Fibroblast of gingiva (primary cell): ENCODE measurements at places on chromosomes 3 and 15.

- DNase-seq, result peak; percentile 42
Observed at GRCh38 chr3:152309535-152310307, 41.0 kb downstream of the MBNL1 start.

- no peak for DNase-seq
Observed at GRCh38 chr15:92602267-92602593, 53.3 kb downstream of the FAM174B start.

DNA sequence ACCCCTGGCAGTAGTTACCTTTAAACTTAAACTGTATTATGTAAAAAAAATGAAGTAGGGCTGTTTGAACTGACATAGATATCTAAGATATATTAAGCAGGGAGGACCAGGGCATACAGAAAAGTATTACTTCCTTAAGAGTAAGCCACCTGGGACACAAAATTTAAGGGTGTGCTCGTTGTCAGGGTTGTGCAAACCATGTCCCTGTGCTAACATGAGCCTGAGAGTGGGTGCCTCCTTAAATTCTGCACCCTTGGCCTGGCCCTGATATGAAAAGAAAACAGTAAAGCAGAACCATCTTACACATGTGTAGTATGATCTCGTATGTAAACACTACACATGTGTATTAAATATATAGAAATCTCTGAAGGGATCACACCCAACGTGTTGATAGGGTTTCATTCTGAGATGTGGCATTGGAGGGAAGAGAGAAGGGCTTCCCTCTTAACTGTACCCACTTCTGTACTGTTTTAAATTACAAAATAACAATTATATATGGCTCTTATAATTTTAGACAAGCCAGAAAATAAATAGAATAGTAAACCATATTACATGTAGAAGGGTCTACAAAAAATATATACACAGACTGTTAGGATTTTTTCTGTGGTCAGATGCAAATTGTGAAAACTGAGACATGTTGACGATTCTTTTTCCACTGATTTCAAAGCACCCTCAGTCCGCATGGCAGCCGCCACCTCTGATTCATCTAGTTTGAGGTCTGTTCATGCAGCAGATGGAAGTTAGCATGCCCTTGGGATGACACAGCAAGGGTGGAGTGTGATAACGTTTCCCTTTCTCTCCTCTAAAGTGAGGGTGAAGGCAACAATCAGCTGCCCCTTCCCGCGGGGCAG, 400.8 kb upstream of the PROK2 start:
- peak; percentile 56 for DNase-seq

DNA sequence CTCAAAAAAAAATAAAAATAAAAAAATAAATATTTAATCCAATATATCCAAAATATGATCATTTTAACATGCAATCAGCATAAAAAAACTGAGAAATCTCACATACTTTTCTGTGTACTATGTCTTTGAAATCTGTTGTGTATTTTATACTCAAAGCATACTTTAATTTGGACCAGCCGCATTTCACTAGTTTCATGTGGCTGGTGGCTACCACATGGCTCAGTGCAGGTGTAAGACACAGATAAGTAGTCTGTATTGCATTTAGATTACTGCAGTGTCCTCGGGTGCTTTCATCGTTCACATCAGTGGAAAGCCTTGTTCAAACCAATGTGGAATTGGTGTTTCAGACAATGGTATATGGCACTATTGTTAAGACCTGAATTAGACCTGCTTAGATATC, 11.0 kb downstream of the CRTC3 start:
- no peak for DNase-seq

DNA sequence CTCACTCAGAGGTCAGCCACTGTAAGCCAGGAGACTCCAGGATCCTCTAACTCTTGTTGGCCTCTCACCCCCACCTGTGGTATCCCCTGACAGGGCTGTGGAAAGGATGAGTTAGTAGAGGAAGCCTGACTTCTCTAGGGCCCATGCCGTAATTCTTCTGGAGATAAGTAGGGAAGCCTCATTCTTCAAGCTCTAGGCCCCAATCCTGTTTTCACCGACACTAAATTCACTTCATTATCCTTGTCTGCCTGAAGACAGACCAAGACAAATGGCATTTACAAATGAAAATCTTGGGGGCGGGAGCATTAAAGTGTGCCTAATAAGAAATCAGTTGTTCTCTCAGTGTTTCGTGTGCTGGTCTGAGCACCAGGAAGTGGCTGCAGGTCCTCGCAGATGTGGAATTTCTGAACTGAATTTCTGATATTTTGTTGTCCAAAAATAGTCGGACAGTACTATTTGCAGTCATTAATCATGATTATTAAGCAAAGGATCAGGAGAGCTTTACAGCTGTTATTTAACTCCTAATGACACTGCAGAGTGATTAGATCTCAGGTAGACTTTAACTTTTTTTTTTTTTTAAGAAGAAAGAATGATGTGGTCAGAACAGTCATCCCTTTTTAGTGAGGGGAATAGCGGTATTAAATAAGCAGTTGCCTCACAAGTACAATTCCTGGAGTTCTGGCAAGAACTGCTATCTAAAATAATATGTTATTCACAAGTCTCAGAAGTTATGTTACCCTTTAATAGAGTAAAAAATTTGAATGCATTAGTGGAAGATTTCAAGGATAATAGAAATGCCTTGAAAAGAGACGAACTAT, 58.4 kb downstream of the RBMS3 start:
- no peak for DNase-seq

- no peak for DNase-seq
Observed at GRCh38 chr3:176522436-176522835, 674.8 kb downstream of the TBL1XR1 start.

DNA sequence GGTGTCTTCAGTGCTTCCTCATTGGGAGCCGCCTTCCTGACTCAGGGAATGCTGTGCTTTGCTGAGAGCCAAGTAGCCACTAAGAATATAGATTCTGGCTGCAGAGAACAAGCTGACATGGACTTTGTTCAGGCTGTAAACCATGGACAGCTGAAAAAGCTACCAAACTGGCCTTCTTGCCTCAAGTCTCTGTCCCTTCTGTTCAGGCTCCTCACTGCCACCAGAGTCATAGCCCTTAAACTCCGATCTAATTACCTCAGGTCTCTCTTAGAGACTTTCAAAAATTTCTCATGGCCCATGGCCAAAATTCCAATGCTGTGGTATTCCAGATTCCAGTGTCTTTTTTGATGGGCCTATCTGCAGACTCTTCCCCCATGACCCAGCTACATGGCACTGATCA, 19.4 kb upstream of the PTX3 start:
- DNase-seq, result no peak

- no peak for DNase-seq
Observed at GRCh38 chr15:100099976-100100375, 241.8 kb downstream of the ADAMTS17 start.

GRCh38 chr15:68497206-68497910, 65.4 kb upstream of the ITGA11 start:
- no peak for DNase-seq

GRCh38 chr3:52234516-52235447, 4.2 kb downstream of the TWF2 start:
- DNase-seq, result no peak

DNA sequence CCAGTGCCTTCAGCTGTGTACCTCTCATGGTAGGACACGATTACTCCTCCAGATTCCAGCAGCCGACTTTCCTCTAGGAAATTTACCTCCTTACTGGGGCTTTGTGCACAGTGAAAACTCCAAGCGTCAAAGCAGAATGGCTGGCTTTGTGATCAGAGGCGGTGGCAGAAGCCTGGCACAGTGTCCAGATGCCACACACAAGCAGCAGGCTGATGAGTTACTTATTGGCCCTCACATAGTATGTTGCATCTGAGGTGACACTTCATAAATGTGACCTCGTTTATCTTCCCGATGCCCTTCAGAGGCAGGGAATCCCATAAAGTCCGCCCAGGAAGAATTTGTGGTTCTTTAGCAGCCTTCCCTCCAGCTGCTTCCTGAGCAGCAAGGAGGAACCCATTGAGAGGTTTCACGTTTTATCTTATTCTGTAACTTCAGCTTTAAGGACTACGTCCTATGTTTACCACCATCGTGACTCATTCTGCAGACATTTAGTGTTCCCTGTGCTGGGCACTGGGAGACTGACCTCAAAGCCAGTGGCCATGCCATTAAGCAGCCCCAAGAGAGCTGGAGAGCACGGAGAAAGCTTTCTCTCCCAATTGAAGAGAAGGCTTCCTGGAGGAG, 107.1 kb upstream of the C15orf61 start:
- DNase-seq, result peak; percentile 26
